Vagina (tissue), 2 donors: ENCODE measurements at places on chromosomes 1 and 21. TPM values are rescaled to one million over a fixed set of nuclear protein-coding genes. Genes with fewer than 3 reads are reported as not detected.

GRCh38 chr1:59295618-59296017, 1.3 kb upstream of the FGGY start:
- peak overlapping the region; percentile 97 for H3K27ac ChIP-seq
- no peak for DNase-seq
- H3K4me3 ChIP-seq = peak overlapping the region; percentile 64
- no peaks in the 10 kb centered on the region for H3K36me3 ChIP-seq

- no peak overlapping the region for H3K27ac ChIP-seq
- H3K27me3 ChIP-seq = no peaks in the 10 kb centered on the region
- no peak for DNase-seq
- H3K4me1 ChIP-seq = no peaks in the 10 kb centered on the region
Measured at GRCh38 chr1:169018751-169019150, 87.7 kb upstream of the ATP1B1 start.

GRCh38 chr1:39391691-39392679, 99.5 kb upstream of the BMP8A start:
- H3K36me3 ChIP-seq = no peaks in the 10 kb centered on the region
- H3K4me3 ChIP-seq = no peak overlapping the region
- no peaks in the 10 kb centered on the region for H3K27me3 ChIP-seq
- H3K27ac ChIP-seq = peak overlapping the region; percentile 52
- H3K4me1 ChIP-seq = peaks cover 62% of the 10 kb centered on the region

DNA sequence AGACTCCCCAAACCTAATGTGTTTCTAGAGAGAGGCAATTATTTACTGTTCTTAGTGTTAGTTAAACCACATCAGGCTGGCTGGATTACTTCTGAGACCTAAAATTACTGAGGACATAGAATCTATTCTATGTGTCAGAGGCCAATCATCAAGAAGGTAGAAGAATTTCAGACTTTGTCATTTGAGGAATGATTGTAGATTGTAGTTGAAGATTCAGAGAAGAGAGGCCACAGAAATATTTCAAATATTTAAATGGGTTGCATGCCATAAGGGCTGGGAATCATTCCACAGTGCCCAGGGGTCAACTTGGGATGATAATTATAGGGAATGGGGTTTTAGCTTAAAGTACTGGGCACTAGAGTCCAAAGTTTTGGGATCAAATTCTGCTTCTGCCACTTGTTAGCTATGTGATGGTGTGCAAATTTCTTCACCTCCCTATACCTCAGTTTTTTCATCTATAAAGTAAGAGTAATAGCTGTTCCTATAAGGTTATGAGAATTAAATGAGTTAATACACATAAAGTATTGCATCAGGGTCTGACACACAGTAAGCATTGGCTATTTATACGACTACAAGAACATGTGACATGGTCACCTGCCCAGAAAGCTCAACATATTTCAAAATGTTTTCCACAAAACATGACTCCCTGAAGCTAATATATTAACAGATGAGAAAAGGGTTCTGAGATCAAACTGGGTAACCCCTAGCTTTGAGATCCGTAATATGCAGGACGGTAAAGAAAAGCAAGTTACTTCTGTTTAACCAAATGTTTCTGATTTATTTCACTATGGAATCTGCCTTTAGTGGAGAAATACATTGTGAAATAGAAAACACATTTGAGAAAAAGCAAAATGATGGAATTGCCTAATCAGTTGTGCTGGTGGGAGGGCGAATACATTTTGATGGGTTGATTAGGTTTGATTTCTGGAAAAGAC, 69.7 kb upstream of the SPAG17 start:
- no peaks in the 10 kb centered on the region for H3K36me3 ChIP-seq
- H3K27me3 ChIP-seq = no peaks in the 10 kb centered on the region
- no peaks in the 10 kb centered on the region for H3K4me1 ChIP-seq
- no peak overlapping the region for H3K4me3 ChIP-seq

GRCh38 chr1:166176416-166176815, 9.6 kb upstream of the FAM78B start:
- no peak overlapping the region for H3K4me3 ChIP-seq
- no peaks in the 10 kb centered on the region for H3K36me3 ChIP-seq
- no peaks in the 10 kb centered on the region for H3K27me3 ChIP-seq
- peak; percentile 8 for DNase-seq
- H3K4me1 ChIP-seq = no peaks in the 10 kb centered on the region

GRCh38 chr1:240435996-240436566, 175.9 kb downstream of the GREM2 start:
- H3K36me3 ChIP-seq = no peaks in the 10 kb centered on the region
- no peak overlapping the region for H3K4me3 ChIP-seq
- no peaks in the 10 kb centered on the region for H3K27me3 ChIP-seq

DNA sequence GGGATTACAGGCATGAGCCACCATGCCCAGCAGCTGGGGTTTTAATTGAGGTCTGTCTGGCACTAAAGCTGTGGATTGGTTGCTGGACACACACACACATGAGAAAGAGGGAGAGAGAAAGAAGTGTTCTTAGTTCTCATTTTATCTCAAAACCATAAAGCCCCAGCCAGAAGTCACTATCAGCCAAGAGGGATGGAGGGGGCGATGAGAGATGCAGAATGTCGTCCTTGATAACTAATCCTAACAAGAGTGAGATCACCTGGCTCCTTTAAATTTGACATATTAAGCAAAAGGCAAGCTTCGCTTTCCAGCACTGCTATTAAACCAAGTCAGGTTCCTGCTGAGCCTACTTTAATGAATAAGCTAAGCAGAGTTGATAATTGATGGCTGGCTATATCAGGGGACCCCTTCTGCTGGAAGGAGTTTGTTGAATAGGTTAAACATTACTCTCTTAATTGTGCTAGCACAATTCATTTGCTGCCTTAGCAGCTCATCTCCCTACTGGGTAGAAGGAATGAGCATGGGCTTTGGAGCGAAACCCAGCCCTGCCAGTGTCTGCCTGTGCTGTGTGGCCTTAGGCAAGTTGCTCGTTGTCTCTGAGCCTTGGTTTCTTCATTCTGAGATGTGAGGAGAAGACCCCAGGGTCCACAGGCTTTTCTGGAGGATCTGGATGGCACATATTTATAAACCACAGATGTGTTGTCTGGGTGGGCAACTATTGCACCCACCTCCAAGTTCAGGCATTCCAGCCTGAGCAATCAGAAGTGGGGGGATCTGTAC, 50.8 kb downstream of the ALPL start:
- no peaks in the 10 kb centered on the region for H3K36me3 ChIP-seq
- DNase-seq = no peak
- H3K4me3 ChIP-seq = no peak overlapping the region
- no peaks in the 10 kb centered on the region for H3K27me3 ChIP-seq

S100A16 gene
- total RNA-seq = 259 TPM

NPPA gene
- total RNA-seq = not detected
